ENCODE measurements at places on chromosomes 12 and 14.

DNA sequence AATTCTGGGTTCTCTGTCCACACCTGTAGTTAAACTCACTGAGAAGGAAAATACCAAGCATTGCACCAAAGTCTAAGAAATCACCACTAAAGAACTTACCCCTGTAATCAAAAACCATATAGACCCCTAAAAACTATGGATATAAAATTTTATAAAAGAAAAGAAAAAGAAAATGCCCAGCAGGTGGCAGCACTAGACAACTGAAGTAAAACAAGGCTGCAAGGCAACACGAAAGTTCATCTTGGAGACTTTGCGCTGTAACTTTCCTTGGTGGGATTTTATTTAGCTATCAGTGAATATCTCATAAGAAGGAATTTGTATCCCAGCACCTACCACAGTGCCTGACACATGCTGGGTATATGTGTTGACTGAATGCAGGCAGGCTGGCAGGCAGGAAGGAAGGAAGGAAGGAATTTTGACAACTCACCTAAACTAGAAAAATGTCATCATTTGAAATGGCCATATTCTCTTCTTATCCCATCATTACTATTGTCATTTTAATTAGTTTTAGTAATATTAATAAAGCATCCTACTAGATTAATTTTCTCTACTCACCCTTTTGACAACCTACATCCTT, 68.2 kb upstream of the ETV6 start:
- no peak for DNase-seq

DNA sequence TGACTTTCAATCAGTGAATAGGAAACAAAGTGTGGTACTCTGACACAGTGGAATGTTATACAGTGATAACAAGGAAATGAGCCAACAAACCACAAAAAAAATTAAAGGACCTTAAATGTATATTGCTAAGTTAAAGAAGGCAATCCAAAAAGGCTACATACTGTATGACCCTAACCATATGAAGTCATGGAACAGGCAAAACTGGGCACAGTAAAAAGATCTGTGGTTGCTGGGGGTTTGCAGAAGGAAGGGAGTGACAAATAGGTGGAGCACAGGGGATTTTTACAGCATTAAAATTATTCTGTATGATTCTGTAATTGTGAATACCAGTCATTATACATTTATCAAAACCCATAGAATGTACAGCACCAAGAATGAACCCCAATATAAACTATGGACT, 112.6 kb downstream of the KCNC2 start:
- no peak for DNase-seq

GRCh38 chr12:74365178-74365964, 172.3 kb upstream of the ATXN7L3B start:
- no peak for DNase-seq

DNA sequence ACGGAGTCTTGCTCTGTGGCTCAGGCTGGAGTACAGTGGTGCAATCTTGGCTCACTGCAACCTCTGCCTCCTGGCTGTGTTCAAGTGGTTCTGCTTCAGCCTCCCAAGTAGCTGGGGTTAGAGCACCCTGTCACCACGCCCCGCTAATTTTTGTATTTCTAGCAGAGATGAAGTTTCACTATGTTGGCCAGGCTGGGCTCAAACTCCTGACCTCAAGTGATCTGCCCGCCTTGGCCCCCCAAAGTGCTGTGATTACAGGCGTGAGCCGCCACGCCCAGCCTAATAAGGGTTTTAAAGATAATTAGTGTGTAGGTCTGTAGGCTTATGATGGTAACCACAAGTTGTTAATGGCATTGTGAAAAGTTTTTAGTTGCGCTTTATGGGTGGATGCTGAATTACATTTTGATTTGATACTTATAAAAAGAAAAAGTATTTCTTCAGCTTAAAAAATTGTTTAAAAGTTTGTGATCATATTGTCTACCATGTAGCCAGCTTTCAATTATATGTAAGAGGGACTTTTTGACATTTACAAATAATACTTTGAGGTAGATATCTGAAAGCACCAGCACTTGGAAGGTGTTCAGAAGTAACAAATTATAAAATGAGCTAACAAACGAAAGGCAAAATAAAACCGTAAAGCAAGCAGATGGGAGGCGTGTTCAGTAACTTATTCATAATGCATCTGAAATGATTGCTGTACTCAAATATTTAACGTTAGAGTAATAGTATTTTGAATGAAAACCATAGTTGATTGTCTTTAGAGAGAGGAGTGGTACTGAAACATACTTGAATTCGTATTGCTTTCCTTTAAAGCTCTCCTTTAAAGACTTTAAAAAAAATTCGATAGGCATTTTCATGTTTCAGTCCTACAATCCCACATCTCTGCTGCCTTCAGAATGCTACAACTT, 37.1 kb downstream of the MDM2 start:
- DNase-seq, result no peak

DNA sequence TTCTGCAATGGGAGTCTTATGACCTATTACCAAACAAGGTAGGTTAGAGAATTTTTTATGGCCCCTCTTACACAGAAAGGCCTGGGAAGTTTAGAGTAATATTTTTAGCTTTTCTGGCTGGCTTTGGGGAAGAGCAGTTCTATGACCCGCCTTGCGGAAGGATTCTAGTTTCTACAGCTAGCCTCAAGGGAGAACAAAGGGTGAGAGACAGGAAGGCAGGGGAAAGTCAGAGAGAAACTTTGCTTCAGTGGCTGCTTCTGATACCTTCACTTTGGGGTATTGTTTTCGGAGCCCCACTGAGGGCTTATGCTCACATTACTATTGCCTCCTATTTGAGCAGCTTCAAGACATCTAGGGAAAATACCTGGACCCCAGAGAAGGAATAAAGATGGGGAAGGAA, 80.7 kb upstream of the NUDT4 start:
- DNase-seq, result peak; percentile 43

DNA sequence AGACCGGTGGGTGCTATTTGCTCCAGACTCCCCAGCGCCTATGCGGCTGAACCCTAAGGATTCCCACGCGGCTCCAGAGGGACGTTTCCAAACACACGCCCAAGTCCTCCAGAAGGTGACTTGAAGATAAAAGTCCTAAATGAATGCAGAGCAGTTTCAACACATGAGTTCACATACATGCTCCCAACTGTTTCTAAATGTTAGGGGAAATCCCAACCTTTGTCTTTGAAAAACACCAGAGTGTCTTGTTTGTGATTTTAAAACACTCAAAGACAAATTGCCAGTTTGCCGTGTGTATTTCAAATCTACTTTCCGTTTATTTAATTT, 252.9 kb upstream of the SFSWAP start:
- DNase-seq, result no peak

- no peak for DNase-seq
Measured at GRCh38 chr12:112116232-112117060, 7.9 kb upstream of the NAA25 start.

DNA sequence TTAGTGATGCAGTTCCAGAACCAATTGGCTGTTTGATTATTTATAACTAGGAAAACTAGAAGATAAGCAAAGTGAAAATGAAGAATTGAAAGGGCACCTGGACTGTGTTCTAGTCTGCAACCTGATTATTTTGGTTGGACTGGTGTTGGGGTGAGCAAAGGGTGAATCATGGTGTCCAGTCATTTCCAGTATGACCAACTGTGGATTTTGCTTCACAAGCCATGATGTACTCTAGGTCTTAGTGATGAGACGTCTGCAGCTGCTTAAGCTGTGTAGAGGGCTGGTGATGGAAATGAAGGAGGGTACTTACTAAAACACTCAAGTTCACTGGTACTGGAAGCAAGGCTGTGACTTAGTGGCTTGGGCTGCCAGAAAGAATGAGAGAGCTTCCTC, 193.2 kb upstream of the FRMD6 start:
- no peak for DNase-seq

DNA sequence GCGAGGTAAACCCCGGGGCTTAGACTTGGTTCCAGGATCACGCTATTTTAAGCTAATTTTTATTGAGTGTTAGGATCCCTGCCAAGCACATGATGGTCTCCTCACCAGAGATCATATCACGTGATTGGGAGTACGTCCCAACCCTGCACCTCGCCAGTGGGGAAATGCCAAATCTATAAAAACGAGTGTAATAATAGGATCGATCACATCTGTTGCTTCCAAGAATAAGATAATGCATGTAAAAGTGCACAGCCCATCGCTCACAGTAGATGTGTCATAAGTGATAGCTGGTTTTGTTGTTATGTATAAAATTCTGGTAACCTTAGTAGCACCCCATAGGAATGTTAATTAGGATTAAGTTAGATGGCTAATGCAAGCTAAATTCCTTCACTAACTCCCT, 581.0 kb upstream of the TMEM132C start:
- no peak for DNase-seq

DNA sequence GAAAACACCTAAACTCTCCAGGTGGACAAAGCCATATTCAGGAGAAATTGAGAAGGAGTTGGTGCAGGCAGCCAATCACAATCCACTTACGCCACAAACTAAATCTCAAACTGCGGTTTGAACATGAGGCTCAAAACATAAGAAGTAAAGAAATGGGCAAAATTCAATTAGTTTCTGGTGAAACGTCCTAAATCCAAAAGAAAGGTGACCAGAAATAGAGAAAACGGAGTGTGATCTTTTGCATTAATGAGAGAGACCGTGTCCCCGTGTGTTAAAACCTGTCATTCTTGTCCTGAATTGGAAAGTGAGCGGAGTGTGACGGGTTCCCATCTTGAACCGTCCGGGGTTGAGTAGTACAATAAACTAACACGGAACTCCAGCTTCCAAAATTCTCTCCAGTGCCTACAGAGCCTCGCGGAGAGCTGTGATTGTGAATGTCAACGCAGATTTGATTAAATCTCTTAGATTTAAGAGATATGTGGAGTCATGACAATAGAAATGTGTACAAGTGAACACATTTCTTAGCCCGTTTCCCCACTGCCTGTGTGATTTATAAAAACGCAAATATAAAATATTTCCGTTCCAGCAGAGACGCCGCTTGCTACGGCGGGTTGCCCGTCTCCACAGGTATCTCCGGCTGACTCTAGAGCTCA, 595 bp upstream of the METAP2 start:
- peak; percentile 12 for DNase-seq

- no peak for DNase-seq
Measured at GRCh38 chr12:111408686-111409402, 3.1 kb downstream of the SH2B3 start.

GRCh38 chr12:110371408-110372055, 32.0 kb downstream of the ANAPC7 start:
- no peak for DNase-seq

DNA sequence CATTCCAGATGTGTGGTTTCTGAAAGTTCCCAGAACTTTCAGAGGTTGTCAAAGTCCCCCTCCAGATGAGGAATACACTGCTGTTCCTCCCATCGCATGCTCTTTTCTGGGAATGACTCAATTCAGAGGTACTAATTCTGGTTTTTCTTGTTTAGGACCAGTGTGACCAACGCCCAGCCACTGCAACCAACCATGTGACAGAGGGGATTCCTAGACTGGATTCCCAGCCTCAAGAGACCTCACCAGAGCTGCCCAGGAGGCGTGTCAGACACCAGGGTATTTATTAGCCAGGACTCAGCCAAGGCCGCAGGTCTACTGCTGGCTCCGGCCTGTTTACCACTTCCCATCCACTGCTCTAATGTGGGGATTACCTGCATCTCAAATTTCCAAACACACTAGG, 24.2 kb downstream of the TRAFD1 start:
- no peak for DNase-seq

DNA sequence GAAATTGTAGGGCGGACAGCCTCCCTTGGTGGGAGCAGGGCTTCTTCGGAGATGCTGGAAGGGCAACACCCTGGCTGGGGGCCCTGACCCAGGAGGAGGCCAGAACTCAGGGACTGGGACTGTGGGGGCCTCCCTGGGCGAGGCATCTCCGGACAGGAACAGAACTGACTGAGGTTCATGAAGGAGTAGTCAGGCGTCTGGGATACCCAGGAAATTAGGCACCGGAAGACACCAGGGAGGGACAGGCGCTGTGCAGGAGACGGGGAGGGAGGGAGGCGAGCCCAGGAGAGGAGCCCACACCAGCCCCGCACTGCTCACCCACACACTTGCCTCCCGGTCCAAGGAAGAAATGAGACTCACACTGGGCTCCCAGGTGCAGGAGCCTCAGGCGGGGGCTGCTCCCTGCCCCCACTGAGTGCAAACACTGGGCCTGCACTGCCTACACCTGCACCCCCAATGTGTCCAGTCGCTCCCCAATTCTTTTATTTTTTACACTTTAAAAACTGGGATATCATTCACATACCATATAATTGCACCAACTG, 262.6 kb upstream of the SFSWAP start:
- no peak for DNase-seq

- DNase-seq, result no peak
Measured at GRCh38 chr14:61602733-61603077, 92.6 kb upstream of the HIF1A start.

DNA sequence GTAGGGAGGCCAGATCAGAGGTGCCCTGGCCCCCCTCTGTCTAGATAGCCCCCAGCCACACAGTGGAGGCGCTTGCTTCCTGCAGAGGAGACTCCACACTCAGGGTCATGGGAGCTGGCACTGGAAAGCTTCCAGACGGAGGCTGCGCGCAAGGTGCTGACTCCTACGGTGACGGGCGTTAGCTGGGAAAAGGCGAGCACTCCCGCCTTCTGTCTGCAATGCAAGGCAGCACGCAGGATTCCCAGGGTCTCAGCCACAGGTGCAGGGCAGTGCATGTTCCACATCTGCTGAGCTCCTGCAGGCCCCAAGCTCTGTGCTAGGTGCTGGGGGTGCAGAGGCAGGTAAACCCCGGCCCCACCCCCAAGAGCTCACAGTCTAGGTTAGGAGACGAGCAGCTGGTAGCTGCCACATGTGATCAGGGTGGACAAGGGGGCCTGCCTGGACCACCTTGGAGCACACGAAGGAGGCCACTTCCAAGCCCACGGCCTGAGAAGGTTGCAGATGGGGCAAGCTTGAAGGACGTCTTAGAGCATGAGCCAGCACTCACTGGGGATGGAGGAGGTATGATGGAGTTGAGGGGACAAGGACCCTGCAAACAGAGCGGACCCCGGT, 310.9 kb upstream of the DIO3 start:
- no peak for DNase-seq

GRCh38 chr12:123363740-123364531, 711 bp downstream of the SBNO1 start:
- DNase-seq, result no peak

DNA sequence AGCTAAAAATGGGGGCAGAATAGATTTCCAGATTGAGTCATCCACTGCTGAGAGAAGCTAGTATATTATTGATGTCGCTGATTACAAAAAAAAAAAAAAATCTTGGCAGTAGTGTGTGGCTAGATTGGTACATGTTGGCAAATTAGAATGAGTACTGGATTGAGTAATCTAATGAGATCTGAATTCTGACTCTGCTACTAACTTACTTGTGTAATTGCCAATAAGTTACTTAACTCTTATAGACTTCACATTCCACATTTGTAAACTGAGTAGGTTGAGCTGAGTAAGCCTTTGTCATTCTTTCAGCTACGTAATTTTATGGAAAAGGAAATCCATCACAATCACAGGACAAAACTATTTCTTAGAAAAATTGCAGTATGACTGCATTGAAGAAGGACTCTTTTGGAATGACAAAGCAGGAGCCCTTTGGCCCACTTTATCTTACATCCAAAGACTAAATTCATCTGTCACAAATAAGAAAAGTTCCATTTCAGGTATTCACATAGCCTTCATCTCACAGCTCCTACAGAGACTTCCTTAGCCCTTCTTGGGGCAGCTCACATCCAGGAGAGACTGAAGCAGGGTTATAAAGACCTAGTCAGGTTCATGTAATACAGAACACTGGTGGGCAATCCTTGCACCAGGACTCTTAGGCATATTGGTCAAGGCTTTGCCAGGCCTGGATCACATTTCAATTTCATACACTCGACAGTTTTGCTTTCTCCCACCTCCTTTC, 197.3 kb upstream of the CPNE8 start:
- DNase-seq, result no peak
